ENCODE measurements at places on chromosomes 11 and 22.

GRCh38 chr11:66189031-66189745, 79.3 kb upstream of the RAB1B start:
- no peak for DNase-seq

GRCh38 chr11:11798586-11799438, 43.0 kb upstream of the USP47 start:
- DNase-seq: peak; percentile 74

DNA sequence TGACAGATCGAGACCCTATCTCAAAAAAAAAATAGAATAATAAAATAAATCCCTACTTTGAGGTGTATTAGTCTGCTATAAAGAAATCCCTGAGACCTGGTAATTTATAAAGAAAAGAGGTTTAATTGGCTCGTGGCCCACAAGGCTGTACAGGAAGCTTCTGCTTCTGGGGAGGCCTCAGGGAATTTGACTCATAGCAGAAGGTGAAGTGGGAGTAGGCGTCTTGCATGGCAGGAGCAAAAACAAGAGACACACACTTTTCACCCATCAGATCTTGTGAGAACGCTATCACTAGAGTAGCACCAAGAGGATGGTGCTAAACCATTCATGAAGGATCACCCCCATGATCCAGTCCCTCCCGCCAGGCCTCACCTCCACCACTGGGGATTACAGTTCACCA, 29.2 kb downstream of the CDPF1 start:
- DNase-seq: no peak

DNA sequence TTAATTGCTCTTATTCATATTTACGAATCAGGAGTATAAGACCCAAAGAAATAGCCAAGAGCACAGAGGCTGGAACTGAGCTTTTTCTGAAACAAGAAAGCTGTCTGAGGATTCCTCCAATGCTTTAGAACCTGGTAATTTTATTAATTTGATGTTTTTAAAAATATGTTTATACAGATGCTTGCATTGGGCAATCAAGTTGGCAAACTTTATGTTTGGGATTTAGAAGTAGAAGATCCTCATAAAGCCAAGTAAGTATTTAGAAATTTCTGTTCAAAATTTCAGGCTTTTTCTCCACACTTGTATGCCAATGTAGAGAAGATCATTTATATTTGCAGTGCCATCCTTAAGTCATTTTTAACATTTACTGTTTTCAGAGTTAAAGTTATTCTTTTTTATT, 24.3 kb upstream of the HIKESHI start:
- DNase-seq: no peak

DNA sequence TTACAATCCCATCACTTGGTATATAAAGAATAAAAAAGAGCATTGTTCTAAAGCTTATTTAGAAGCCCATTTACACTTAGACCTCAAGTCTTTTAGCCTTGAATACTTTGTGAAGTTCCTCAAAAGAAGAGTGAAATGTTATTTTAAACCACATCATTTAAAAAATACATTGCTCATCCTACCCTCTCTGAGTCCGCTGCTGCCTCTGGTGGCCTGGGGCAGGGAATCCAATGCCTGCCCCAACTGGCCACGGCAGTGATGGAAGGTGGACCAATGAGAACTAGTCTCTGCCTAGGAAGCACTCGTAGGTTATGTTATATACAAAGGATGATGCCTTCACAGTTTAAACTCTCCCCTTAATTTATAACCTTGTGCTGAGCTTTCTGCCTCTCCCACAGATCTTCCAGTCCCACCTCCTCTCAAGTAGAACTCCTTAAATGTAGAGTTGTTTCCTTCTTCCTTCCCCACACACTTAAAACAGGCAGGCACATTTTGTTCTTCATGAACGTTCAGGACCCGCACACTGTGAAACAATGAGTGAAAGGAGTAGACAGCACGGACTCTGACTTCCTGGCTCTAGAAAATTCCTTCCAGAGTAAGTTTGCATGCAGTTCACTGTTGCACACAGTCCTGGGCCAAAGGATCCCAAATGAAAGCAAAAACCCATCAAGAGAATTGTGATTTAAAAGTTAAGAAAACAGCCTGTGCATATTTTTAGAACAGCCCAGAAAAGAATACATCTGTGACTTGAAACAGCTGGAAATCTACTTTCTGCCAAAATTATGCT, 167.8 kb downstream of the RRAS2 start:
- no peak for DNase-seq

DNA sequence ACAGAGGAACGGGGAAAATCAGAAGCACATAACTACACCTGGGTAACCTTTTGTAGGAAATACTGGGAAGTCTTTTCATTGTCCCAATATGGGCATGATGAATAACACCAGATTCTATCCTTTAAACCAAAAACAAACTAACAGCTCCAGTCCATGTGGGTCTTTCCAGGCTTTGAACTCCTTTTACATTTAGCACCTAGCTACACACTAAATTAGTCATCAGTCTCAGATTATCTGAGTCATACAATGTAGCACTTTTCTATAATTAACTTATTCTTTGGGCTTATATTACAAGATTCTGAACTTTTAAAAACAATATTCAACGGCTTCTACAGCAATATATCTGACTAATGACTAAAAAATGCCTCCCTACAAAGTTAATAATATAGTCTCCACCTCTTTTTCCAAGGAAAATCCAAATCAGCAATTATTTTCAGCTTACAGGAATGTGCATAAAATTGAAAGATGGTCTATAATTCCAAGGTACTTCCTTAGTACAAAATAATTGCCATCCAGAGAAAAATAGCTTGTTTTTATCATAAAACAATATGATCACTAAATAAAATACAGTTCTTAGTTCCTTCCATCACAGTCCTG, 26.3 kb downstream of the STK33 start:
- DNase-seq: no peak

DNA sequence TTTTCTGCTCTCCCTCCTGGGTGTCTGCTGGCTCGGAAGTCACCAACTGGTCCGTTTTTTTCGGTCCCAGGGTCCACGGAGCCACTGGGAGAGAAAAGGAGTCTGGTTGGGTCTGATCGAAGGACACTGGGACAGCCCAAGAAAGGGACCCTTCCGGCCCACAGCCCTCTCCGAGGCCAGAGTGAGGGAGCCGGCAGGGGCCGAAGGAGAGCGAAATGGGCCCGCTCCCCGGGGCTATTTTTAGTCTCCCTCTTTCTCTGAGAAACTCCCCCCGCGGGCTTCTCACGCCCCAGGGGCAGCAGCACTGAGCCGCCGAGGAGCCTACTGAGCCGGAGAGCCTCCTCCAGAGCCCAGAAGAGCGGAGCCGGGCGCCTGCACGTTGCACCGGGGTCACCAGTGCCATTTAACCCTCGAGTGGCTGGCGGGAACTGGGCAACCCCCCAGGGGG, 1.9 kb downstream of the ESAM start:
- no peak for DNase-seq

DNA sequence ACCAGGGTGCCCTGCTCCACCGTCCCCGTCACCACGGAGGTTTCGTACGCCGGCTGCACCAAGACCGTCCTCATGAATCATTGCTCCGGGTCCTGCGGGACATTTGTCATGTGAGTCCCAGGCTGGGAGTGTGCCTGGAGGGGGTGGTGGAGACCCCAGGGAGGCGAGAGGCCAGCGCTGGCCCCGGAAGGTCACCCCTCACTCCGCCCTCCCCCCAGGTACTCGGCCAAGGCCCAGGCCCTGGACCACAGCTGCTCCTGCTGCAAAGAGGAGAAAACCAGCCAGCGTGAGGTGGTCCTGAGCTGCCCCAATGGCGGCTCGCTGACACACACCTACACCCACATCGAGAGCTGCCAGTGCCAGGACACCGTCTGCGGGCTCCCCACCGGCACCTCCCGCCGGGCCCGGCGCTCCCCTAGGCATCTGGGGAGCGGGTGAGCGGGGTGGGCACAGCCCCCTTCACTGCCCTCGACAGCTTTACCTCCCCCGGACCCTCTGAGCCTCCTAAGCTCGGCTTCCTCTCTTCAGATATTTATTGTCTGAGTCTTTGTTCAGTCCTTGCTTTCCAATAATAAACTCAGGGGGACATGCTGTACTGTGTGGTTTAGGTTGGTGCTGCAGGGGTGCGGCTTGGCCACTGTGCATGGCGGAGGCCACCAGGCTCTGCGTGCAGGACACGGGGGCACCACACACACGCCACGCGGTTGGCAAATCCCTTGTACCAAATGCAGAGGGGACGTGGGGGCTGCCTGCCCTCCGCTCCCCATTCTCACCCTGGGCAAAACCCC, 35.4 kb downstream of the MUC2 start:
- no peak for DNase-seq

DNA sequence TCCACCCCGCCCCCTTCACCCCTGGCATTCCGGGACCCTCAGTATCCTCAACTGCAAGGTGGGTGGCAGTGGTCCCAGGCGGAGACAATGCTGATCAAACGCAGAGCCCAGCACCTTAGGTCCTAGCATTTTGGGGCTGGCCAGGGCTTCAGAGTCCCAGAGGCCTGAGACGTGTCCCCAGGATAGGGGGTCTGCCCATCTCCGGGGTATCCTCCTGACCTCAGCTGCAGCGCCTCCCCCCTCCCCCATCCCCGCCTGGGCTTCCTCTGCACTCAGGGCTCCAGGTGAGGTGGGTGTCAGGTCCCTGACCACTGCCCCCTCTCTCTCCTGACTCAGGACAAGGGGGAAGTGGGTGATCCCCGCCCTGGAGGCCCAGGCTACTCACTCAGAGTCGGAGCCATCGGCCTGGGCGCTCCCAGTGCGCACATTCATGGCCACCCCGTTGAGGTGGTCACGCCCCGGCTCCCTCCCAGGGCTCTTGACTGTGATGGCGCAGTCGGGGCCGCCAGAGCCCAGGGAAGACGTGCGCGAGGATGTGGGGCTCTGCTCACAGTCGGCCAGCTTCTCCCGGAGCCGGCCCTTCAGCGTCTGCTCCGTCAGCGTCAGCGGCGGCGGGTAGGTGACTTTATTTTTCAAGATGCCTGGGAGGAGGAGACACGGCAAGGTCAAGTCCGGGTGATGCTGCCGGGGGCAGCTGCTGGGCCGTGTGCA, 28.3 kb downstream of the TRMU start:
- DNase-seq: no peak

DNA sequence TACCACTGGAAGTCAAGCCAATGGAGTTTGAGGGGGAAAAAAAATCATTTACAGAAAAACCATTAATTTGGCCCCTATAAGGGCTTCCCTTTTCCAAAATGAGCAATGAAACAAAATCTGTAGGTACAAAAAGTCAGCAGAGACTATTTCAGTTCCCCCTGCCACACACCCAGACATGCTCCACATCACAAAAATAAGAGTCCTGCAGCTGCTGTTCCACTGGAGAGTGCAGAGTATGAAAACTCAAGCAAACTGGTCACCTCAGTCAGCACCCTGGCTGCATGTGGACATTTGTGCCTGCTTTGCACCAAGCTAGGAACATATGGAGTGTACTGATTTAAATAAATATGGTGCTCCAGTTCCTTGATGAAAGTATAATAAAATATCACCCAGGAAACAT, 15.1 kb downstream of the POU2AF1 start:
- no peak for DNase-seq

GRCh38 chr11:95134491-95134890, 44.8 kb downstream of the ENDOD1 start:
- no peak for DNase-seq

DNA sequence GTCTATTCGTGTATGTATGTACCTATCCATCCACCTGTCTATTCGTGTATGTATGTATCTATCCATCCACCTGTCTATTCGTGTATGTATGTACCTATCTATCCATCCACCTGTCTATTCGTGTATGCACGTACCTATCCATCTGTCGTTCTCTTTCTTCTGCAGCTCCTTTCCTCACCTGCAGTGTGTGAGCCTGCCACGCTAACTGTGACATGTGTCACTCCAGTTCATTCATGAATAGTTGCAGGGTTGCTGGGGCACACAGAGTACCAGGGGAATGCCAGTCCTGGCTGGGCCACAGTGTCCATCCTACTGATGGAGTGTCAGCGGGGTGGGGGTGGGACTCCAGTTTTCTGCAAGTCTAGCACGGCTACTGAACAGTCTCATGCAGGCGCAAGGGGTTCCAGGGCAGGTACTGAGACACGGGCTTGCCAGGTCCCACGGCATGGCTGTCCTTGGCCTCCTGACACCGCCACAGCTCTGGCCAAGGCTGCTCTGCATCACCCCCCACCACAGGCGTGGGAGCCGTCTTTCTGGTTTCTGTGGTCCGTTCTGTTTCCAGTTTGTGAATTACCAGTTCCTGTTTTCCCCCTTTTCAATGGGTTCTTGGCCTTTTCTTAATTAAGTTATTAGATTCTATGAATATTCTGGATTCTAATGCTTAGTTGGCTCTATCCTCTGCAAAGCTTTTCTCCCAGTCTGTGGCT, 88.8 kb upstream of the CLDN5 start:
- DNase-seq: no peak

DNA sequence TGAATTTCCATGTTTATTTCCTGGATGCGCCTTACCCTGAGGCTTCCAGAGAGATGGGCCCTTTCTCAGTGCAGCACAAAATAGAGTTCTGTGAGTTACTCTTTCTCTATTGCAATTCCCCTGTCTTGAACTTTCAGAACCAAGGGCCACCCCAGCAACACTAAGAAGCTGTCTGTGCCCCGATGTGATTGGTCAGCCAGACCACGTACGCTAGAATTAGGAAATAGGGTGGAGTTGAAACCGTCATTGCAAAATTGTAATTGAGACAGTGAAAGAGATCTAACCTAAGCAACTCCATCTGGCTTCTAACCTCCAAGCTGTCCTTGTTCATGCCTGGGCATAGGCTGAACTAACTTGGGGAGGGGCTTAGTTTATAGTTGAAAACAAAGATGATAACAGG, 981.3 kb downstream of the OPCML start:
- no peak for DNase-seq

DNA sequence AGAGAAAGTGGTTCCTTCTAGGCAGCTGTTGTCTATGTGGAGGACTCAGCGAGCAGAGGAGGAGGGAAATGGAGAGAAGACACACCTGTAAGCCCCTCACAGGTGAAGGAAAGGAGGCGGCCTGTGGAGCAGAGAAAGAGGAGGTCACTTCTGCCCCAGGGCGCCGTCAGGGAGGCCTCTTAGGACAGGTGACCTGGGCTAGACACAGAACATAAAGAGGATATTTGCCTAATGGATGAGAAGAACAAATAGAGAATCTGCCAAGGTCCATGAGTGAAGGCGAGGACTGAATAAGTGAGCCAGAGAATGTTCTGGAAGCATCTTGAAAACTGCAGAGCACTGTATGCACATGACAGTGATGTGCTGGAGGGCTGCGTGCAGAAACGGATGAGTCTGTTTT, 2.2 kb upstream of the SCUBE1 start:
- DNase-seq: no peak

DNA sequence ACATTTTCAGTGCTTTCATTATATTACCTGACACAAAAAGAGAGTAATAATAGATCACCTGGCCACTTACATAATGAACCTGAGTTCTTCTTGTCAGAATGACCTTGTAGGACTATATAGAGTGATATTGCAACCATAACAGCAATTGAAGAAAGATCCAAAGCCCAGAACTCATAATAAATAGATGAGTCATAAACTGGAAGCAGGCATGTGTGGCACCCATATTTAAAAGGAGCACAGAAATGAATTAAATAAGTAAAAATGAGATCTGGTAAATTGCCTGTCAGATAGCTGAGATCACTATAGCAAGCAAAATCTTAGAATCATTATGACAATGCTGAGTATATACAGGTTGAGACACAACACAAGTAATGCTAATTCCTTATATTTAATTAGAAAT, 331.8 kb downstream of the AASDHPPT start:
- DNase-seq: no peak

GRCh38 chr11:123159183-123159857, 35.7 kb downstream of the CLMP start:
- DNase-seq: no peak

Data from CD4-positive, alpha-beta T cell treated with Interleukin-4 for 4 hours (primary cell).